Smooth muscle cell of the brain vasculature (primary cell): ENCODE measurements at places on chromosomes 13 and 19.

DNA sequence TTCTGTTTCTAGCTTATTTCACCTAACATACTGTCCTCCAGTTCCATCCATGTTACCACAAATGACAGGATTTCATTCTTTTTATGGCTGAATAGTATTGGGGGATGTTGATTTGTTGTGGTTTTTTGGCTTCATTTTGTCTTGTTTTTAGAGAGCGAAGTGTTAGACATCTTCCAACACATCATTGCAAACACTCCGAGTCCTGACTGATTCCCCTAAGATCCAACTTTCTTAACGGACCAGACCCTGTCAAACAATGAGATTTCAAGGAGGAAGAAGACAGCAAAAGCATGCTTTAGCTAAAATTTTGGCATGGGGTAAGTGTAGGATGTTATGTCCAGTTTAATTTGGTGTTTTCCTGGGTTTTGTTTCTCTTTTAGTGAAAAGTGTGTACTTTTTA, 3.8 kb upstream of the CASP14 start:
- DNase-seq, result no peak

DNA sequence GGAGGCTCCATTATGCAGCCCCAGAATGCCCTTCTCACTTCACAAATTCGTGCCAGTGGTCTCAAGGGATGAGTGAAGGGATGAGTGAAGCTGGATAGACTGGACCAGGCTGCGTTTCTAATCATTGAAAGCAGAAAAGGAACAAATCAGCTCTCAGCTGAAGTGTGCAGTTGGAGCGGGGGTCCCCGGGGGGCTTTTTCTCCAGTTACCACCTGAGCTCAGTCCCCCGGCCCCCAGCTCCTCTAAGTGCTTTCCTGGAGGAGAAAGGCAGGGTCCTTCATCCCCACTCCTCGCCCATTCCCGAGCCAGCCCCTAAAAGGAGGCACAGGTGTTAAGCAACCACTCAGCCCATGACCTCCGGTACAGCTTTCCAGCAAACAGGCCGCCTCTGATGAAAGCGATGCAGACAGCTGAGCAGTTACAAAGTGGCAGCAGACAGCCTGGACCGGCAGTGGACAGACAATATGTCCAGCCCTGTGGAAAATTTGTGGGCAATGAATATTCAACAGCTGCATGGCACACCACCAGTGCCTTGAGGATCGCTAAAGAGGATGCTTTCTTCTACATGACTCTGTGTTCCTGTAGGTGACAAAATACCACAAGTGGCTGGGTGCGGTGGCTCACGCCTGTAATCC, 110.7 kb upstream of the UBL3 start:
- DNase-seq, result no peak

GRCh38 chr19:46495786-46496099, at the start of gene PNMA8B:
Gene PNMA8B, minus strand, starts transcription at chr19:46495867. Its CDS starts 402 bp downstream, at chr19:46495465.
- no peak for DNase-seq

DNA sequence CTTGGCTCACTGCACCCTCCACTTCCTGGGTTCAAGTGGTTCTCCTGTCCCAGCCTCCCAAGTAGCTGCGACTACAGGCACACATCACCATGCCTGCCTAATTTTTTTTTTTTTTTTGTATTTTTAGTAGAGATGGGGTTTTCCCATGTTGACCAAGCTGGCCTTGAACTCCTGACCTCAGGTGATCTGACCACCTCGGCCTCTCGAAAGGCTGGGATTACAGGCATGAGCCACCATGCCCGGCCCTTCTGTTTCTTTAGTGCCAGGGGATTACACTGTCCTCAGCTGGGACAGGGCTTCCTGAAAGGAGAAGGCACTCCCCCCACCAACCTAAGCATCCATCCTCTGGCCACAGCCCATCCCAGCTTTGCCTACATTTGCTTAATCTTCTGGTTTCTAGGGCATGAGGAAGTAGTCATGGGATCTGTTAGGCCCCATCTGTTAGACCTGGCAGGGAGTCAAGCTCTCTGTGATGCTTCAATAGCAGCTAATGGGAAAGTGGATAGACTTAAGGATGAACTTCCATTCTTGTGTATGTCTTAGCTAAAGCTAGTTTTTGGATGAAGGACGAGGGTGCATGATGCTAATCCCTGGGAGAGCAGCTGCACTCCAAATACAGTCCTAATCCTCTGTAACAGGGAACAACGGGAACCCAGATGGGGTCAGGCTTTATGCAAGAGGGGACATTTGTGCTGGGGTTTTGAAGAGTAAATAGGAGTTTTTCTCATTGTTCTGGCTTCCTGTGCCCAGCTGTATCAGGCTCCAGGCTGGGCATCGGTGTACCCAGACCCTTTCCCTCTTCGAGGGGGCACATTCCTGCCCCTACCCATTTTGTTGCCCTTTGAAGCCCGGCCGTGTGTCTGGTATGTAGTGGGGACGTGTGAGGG, 2.6 kb downstream of the VAV1 start:
- no peak for DNase-seq

- no peak for DNase-seq
These were observed 242.7 kb upstream of the IPO5 start for GRCh38 chr13:97710797-97711196.
